ENCODE measurements at places on chromosomes 4 and X.

DNA sequence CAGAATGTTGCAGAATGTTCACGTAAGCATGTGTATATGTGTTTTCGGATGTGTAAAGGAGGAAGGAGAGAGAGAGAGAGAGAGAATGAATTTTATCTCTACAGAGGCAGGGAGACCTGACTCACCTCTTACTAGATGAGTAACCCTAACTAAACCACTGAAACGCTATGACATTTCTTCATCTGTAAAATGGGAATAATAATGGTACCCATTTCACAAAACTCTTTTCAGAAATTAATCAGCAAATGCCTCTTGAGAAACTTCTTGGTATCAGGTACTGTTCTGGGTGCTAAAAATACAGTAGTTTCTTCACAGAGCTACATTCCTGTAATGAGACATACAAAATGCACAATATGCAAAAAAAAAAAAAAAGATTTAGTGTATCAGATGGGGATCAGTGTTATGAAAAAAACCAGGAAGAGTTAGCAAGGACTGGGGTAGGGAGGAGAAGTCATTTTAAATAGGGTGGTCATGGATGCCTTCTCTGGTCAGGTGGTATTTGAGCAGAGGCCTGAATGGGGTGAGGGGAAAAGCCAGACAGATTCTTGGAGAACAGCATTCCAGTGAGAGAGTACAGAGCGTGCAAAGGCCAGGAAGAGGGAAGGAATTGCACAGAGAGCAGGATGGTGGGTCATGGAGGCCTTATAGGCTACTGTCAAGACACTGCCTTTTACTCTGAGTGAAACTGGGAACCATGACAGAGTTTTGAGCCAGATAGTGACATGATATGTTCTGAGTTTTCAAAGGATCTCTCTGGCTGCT lies 84.9 kb upstream of the SPANXB1 start:
- no peak for DNase-seq

GRCh38 chr4:142265946-142266345 lies 580.2 kb downstream of the INPP4B start:
- no peak for DNase-seq

- no peak for DNase-seq
Observed at GRCh38 chrX:136825771-136826170, 45.0 kb upstream of the ARHGEF6 start.

- DNase-seq = no peak
Observed at GRCh38 chrX:130173190-130173895, 1.6 kb downstream of the RAB33A start.

GRCh38 chr4:6560416-6561172 lies 14.4 kb upstream of the MAN2B2 start:
- DNase-seq = no peak
